Stimulated activated CD4-positive, alpha-beta T cell treated with anti-CD3 and anti-CD28 coated beads, Interleukin-12 subunit alpha, Interleukin-12 subunit beta, amount 100 ng/mL, for 48 hours (primary cell): ENCODE measurements at places on chromosomes 3 and 15.

DNA sequence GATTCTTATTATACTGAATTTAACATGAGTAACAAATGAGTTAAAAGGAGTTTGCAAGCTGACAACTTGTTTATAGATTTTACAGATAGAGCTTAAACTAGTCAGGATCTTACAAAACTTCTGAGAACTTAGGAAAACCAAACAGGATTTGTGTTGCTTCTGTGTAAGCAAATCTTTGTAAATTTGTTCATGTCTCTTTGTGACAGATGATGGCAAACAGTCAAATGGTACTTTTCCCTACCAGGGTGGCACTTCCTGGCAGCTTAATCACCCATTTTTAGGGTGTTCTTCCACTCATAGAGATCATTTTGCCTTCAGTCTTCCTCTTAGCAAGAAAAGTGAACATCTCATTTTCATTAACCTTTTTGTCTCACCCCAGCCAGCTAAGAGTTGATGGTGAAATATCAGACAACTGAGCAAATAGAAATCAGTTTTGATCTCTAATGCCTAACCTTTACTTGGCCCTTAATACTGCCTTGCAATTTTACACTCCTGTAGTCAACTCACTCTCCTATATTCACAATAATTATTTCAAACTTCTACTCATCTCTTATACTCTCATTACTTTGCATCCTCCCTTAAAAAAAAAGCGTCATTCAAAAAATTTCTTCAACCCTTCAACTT, 23.7 kb upstream of the NECTIN3 start:
- DNase-seq, result no peak

DNA sequence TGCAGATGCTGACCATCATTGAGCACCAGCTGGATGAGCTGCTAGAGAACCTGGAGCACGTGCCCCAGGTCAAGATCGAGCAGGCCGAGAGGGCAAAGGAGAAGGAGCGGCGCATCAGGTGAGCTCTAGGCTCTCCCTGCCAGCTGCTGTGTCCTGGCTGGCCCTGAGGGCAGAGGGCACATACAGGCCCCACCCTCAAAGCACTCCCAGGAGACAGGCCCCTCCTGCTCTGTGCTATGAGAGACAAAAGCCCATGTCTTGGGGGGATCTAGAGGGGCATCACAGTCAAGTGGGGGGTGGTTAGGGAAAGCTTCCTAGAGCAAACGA, 39.5 kb downstream of the CFAP100 start:
- no peak for DNase-seq

GRCh38 chr3:119322021-119322834, 28.0 kb downstream of the ARHGAP31 start:
- no peak for DNase-seq

- no peak for DNase-seq
These were observed 123.2 kb upstream of the BNIP2 start for GRCh38 chr15:59812250-59812870.

DNA sequence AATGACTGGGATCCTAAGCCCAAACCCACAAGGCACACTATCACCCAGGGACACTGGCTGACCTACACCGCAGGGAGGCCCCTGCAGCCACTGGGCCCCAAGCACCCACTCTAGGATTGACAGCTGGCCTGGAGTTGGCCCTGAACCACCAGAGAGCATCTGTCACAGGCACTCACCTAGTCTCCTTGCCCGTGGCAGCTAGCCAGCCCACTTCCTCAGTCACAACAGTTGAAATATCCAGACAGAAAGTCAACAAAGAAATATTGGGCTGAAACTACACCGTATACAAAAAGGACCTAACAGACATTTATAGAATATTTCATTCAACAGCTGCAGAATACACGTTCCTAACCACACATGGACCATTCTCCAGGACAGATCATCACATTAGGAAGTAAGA, 5.2 kb upstream of the SPINK8 start:
- DNase-seq, result no peak

- DNase-seq, result no peak
These were observed 491.6 kb upstream of the NECTIN3 start for GRCh38 chr3:110579840-110580550.

- no peak for DNase-seq
These were observed 27.5 kb downstream of the AQP9 start for GRCh38 chr15:58165661-58166060.

GRCh38 chr3:159721324-159721723, 267.3 kb upstream of the IL12A start:
- no peak for DNase-seq

DNA sequence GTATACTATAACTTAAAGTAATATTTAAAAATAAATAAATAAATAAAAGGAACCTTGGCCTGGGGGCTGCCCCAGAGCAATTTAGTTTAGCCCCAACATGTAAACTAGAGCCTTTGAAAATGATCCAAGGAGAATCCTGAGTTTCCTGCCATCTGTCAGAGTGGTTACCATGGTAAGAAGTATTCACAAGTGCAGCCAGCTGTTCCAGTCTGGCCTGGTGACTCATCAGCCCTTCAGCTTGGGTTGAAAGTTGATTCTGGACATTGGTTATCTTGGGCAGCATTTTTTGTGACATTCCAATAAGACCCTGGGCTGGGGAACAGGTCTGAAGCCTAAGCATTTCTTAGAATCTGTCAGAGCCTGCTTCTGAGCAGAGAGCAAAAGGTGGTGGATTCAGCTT, 72.7 kb upstream of the LRTM1 start:
- DNase-seq, result no peak

DNA sequence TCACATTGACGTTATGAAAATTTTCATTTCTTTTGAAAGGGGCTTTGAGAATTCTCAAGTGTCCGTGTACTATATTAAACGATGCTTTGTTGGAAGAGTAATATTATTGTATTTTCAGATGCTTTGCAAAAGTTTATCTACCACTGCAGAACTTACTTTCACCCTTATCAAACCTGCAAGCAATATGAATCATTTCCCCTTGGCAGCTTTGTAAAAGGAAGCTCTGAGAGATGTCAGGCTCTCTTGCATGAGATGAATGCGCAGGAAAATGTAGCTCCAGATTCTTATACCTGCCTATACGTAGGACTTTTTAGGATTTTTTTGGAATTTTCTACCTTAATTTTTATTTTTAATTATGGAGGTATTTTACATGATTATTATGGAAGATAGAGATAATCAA, 34.5 kb downstream of the GPD1L start:
- no peak for DNase-seq

DNA sequence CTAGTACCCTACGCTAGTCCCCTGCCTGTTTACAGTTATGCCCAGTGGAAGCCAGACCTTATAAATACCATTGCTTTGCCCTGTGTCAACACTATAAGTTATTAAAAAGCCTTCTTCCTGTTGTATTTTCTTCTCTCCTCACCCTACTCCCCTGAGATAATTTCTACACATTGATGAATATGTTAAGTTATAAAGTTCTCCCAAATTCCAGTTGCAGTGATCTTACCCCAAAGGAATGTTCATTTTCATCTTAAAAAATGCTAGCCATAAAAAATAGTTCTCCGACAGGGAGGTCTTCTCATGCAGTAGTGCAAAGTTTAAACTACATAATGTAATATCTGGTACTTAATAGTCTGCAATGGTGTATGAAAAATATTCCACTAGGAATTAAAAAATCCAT, 58.6 kb downstream of the MAP2K5 start:
- DNase-seq, result no peak

DNA sequence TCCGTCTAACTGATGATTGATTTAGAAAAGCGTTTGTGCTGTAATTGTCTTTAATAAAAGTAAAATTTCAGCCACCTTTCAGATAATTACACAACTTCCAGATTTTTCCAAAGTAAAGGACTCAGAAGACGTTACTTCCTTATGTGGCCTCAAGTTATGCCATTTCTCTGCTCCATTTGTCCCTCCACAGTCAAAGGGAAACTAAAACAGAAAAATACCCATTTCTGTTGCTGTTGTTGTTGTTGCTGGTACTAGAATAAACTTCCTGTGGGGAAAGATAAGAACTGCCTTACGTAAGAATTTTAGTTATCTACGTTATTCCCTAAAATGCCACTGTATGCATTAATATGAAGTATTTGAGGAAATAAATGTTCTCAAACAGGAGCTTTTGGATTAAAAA, 153.9 kb downstream of the P3H2 start:
- DNase-seq, result no peak

DNA sequence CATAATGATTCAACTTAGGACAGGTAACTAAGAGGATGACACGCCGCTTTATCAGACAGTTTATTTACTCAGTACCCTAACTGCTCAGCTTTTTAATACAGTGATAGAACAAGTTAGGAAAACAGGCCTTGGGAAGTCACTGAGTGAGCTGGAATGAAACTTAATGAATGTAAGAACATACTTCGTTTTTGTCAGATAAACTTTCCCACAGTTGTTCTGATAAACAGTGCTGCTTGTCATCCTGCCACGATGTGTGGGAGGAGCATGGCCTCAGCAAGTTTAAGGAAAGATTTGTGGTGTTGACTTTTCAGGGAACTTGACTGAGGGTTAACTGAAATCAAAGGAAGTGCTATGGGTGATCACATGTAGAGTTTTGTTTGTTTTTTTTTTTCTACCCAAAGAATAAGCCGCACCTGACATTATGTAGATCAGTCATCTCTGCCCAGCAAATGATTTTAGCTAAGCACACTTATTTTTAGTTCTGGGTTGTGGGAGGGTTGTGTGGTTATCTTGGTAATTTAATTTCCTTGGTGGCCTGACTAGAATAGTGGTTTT, 5.6 kb upstream of the P2RY14 start:
- peak; percentile 14 for DNase-seq

- DNase-seq, result no peak
These were observed 35.1 kb upstream of the PPARG start for GRCh38 chr3:12253516-12254343.

- DNase-seq, result no peak
These were observed 297.9 kb downstream of the EDEM1 start for GRCh38 chr3:5485427-5485826.

DNA sequence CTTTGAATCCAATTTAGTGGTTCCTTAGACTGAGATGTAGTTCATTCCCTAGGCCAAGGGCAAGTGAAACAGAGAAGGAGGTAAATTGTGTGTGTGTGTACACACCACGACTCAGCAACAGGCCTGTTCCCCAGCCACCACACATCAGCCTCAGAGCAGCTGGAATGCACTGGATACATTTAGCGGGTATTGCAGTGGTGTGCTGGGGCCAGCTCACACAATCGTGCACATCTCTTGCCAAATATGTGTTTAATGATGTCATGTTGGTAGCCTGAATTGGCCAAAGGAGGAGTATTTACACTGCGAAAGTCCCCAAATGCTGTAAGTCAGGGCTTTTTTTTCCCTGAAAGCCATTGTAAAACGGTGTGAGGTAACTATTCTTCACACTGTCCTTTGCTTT, 82.3 kb downstream of the RBPMS2 start:
- no peak for DNase-seq

- no peak for DNase-seq
These were observed 40.8 kb downstream of the SRGAP3 start for GRCh38 chr3:9208605-9209152.

- DNase-seq, result no peak
These were observed 298.6 kb upstream of the STT3B start for GRCh38 chr3:31234145-31234544.
